Mesenteric fat pad (tissue), 1 donor: ENCODE measurements at places on chromosomes 12 and 14. TPM values are rescaled to one million over a fixed set of nuclear protein-coding genes. Genes with fewer than 3 reads are reported as not detected.

The ADAM21 gene
- 0.13 TPM for total RNA-seq

The MORN3 gene
- total RNA-seq, result not detected

DNA sequence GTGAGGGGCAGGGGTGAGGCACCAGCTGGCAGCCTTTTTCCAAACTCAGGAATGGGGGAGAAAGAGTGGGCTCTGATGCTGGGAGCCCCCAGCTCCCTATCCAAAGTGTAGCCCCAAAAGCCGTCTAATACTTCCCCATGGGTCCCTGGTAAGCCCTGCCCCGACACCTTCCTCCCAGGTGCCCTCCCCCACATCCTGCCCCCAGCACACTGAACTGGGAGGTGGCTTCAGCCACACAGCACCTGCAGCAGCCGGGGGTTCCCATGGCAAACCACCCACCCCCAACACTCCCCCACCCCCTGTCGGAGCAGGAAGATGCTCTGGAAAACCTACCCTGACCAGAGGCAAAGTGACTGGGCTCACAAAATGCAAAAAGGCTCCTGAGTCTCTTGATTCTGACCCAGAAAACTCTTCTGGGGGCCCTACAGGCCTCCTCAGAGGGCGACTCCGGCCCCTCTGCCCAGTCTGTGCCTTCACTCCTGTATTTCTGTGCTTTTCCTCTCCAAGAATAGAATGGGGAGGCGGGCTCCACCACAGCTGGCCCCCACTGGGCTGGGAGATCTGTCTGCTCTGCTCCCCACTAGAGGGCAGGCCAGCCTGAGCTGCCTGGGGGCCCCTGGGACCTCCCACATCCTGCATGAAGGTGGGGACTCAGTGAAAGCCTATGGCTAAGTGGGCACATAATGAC is 81.6 kb downstream of the ITPK1 start:
- no peak for DNase-seq

DNA sequence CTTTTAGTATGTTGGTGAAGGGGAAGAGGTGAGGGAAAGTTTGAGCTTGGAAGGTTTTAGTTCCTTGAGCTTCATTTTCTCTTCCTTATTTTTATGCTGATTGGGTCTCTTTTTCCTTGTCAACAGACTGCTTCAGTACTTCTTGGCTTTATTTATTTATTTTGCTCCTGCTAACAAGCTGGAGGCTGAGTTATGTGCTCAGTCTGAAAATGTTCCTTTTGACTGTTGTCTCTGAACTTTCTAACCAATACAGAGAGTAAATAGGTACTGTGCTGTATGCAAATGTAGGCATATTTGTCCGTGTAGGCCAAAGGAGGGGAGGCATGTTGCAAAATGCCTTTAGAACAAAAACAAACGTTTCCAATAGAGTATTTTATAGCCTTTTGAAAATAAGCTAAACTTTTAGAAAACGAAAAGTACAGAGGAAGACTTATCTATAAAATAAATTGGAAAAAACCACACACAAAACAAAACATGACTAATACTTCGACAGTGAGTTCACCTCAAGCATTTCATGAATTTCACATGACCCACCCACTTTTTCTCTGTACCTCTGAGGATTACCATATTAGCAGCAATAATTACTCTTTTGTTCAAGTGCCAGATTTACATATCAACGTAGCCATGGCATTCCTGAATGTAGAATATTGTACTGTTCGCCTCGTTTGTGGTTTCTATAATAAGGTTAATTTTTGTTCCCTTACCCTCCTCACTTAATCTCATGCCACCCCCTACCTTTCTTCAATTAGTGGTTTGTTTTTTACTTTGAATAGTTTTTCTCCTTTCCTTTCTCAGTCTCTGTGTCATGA is 4.7 kb upstream of the CREBL2 start:
- no peak for DNase-seq

DNA sequence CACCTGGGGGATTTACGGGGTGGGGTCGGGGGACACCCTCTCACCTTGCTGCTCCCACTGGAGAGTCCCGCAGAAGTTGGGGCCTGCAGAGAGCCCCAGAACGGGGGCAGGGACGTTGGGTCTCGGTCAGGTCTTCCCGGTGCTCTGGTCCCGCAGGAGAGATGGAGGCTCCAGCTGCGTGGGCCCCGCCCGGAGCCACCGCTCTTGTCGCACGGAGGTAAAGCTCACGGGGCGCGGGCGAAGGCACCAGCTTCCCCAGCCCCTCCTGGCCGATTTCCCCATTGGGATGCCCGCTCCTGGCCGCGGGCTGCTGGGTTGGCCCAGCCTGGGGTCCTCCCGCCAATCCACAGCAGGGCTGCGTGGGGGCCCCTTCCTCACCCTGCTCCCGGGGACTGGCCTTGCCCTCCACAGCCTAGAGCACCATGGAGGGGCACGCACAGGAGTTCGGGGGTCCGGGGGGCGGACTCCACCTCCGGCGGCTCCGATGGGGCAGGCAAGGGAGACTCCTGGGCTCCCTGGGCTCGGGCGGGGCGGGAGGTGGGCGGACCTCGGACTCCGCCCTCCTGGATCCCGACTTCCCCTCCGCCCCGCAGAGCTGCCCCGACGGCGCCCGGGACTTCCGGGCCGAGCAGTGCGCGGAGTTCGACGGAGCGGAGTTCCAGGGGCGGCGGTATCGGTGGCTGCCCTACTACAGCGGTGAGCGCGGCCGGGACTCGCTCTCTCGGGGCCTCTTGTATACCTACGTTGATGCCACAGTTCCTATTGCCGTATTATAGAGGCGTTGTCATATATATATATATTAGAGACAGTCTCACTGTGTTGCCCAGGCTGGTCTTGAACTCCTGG is 8.4 kb downstream of the PAPLN start:
- DNase-seq, result no peak

DNA sequence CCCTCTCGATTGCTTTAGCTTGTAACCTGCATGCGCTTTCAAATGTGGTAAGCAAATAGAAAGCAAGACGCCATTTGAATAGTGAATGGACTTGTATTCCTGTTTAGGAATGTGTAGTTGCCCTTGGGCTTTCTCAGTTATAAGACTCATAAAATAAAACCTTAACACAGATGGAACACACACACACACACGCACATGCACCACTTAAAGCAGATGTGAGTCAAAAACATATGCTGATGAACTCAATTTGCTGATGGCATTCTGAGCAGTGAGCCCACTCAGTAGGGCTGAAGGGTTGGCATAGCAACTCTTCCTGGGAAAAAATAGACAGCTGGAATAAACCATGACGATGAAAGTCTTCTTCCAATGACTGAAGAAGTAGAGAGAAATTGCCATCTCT is 360.5 kb downstream of the APAF1 start:
- DNase-seq, result no peak

DNA sequence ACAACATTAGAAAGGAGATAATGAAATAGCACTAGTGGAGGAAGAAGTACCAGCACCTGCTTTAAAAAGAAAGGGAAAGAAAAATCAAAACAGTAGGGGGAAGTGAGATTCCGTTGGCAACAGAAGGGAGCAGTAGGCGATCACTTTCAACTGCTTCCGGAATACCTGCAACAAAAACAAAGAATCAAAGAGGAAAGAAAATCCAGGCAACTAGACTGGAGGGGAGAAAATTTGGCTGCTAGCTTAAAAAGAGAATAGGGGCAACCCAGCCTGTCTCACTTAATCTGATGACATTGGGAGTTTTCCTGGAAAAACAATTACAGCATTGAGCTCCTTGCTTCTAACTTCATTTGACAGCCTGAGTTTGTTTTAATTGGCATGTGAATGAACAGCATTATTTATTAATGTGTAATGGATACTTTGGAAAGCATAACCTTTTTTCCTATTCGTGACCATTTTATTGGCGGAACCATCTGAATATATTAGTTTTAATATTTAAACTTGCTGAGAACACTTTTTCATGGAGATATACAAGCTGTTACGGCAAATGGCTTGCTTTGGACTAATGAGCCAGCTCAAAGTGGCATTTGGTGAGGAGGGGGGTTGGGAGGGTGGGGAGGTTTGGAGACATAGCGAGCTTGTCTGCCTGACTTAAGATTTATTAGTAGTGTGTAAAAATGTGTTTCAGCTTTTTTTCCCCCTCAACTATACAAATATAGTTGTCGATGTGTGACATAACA is 2.5 kb upstream of the DACT1 start:
- DNase-seq, result no peak

DNA sequence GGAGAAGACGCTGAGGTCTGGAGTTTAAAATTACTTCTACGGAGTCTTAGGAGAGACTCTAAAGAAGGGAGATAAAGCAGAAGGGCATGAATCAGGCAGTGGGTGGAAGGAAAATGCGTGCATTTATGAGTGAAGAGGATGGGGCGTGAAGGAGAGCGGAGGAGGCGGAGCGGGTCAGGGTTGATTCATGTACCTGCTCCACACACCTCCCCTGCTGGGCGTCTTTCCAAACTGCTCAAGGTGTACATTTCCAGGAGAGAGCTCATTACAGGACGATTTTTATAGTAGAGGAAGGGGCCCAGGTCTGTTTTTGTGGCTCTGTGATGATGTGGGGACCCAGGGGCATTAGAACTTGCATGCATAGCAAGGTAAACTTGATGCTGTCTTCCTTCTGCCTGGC is 65.0 kb upstream of the ASPG start:
- DNase-seq, result no peak

GRCh38 chr14:57085801-57086200 is 182.9 kb downstream of the EXOC5 start:
- no peak for DNase-seq

GRCh38 chr14:23572836-23573235 is 5.2 kb upstream of the AP1G2 start:
- DNase-seq, result peak; percentile 60

DNA sequence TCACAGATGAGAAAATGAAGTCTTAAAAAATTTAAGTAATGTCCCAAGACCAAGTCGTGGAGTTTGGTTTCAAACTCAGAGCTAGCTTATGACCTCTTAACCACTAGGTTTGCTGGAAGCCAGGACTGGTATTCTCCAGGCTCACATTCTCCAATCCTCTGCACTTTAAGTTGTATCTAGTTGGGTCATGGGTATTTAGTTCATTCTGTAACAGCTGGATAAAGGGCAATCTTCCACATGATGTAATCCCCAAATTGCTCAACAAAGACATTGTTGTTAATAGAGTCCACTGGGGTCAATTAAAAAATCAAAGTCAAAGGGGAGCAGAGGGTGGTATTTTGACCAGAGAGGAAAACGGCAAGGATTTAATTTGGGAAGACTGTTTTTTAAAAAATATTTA is 17.8 kb upstream of the GAS2L3 start:
- DNase-seq, result no peak

GRCh38 chr14:76100236-76100635 is 51.5 kb upstream of the GPATCH2L start:
- DNase-seq, result no peak

- no peak for DNase-seq
Observed at GRCh38 chr12:128388461-128389000, 121.6 kb downstream of the TMEM132C start.

GRCh38 chr12:93358058-93358457 is 19.7 kb upstream of the NUDT4 start:
- DNase-seq, result no peak

DNA sequence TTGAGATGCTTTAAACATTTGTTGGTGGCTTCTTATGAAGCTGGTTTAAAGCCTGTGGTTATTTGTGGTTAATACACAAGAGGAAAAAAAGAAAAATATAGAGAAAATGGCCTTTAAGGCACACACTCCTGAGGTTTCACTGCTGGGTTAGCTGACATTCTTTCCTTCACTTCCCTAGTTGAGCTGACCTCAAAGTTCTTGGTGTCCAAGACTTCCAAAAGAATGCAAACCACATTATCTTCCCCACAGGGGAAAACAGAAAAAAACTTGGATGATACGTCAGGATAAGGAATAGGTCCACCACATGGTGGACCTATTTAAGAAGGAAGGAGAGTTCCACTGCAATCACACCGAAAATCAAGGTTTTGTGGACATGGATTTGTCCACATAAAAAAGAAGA is 94.3 kb downstream of the SLC25A21 start:
- DNase-seq, result no peak

DNA sequence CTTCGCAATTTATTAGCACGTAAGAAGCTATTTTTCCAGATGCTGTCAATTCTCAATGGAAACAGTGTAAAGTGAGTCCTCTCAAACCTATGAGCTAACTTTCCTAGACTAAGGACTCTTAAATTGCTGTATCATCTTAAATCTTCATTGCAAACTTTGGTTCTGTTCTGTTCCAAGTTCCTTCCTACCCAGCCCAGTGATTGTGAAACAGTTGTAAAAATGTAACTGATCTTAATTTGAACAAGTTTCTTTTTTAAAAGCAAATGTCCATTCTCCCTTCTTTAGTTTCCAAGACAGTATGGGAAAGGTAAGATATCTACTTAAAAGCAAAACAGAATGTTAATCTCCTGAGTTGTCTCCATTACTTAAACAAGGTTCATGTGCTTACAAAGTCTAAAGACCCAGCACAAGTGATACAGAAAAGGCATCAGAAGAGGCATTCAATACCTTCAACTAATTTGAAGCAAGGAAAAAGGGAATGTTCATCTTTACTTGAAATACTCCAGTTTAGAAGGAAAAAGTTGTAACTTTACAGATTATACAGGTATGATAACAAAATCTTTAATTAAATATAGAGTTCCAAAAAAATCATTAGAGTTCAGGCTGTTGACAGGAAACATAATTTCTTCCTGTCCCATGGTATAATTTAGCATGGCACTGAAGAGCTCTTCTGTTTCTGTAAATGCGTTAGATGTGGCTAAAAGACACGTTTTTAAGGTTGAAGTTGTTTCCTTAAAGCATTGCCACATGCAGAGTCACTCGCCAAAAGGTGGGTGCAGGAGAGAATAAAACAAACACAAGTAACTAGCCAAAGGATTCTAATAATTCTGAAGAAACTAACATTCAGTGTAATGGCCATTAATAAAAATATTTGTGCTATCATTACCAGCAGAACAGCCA is 101.5 kb upstream of the USP15 start:
- no peak for DNase-seq

DNA sequence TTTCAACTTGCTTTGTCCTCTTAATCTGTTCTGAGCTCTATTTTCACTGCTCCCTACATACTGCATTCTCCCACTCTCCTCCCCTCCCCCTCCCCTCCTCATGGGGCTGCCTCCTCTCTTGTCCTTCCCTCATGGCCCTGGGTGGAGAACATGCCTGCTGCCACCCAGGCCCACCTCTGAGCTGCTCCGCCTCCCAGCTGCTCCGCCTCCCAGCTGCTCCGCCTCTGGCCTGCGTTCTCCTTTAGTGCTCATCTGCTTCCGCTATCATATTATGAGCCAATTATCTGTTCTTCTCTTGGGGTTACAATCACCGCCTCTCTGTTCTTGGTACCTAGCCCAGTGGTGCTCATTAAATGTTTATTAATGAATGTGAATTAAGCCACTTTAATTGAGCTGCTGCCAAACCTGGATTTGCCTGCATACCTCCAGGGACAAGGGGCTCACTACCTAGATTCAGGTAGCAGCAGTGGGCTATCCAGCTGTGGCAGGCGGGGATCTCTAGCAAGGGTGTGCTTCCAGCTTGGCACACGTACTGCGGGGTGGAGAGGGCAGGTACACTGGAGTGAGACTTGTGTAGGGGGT is 32.0 kb upstream of the FAM181A start:
- no peak for DNase-seq
